ENCODE measurements at places on chromosomes 5 and 9.

GRCh38 chr5:111211341-111211740 lies 12.8 kb upstream of the CAMK4 start:
- no peak for DNase-seq

- DNase-seq: no peak
Measured at GRCh38 chr9:96564217-96564616, 55.4 kb downstream of the CDC14B start.

DNA sequence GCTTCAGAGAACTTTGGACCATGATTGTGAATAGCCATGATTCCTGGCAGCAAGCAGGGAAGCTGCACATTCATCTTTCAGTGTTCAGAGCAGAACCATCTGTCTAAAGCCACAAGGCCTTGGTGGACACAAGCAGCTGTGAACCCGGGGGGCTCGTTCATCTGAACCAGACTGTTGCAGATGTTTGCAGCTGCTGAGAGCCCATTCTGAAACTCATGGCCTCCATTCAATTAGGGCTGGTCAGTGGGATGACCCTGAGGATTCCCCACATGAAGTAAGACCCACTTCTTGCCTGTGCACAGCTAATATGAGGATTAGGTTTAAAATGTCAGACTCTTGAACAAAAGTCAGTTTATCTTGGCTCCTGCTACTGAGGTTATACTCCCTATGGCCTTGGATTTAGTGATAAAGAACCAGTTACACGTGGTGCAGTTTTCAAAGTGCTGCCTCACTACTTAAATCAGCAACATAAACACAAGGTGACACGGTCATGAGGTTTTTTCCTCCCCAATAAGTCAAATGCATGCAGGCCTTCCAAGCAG lies 109.8 kb upstream of the IFNK start:
- DNase-seq: no peak

DNA sequence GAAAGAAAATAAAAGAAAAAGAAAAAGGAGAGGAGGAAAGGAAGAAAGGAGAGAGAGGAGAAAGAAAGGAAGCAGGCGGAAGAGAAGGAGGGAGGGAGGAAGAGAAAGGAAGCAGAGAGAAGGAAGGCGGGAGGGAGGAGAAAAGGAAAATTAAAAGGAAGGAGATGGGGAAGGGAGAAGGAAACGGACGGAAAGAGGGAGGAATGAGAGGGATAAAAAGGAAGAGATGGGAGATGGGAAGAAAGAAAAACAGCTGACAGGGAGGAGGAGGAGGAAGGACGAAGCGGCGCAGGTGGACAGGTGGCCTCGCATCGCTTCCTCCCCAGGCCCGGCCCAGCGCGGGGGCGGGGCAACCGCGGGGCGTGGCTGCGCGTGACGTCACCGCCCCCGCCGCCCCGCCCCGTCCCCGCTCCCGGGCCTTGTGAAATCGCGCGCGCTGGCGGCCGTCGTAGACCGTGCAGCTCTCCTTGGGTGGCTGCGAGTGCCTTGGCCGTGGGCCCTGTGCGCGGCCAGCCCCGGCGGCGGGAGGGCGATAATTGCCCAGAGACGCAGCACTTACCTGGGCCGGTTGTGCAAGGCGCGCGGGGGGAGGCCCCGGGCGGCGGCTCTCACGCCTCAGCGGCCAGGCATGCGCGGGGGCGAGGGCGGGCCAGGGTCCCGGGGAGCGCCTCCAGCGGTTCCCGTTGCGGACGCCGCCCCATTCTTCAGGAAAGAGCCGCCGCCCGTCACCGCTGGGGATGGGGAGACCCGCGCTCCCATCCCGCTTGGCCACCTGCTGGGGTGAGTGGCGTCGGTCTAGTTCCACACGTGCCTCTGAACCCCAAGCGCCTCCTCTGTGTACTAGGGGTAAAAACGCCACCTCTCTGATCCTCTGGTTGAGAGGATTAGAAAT lies 49.6 kb upstream of the FOXE1 start:
- DNase-seq: peak; percentile 57

- peak; percentile 76 for DNase-seq
Measured at GRCh38 chr5:81268521-81269196, 32.7 kb upstream of the ZCCHC9 start.

- no peak for DNase-seq
Measured at GRCh38 chr9:132670457-132671391, at the start of gene GTF3C4. TSS of gene GTF3C4 (plus strand) at chr9:132670464. CDS start at chr9:132670599, 135 bp downstream.

DNA sequence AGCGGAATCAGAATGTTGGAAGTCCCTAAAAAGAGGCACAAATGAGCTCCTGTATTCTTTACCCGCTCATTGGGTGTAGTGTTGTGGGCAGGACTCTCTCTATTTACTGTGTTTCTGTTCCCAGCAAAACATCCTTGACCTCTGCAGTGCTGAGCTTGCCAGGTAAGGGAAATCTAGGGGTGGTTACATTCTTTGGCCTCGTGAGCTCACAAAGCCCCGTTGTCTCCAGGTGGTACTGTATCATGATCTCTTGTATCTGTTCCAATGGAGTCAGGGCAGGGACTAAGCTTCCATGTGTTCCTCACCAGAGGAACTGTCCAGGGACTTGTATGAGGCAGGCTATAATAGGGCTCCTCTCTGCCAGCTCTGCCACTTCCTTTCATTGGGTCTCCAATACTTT lies 11.8 kb upstream of the IFNA14 start:
- DNase-seq: no peak

All from inflammatory macrophage (primary cell).